Hematopoietic multipotent progenitor cell treated with erythropoietin and hydrocortisone succinate and interleukin-3 and kit ligand, for 6 days (in vitro differentiated cells): ENCODE measurements at places on chromosomes 3 and 15.

DNA sequence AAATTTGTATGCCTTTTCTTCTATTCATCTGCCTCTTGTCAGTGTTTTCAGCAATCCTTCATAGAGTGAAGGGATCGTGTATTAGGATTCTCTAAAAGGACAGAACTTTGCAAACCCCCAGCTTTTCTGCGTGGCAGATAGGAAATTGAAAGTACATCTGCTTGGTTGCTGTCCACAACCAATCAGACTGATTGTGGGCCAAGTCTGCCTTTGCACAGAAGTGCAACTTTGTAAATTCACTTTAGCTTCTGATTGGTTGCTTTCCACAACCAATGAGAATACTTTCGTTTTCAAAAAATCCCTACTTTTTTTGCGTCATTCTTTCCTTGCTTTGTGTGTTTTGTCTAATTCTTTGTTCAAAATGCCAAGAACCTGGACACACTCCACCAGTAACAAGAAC lies 847.4 kb downstream of the FHIT start:
- no peak for DNase-seq

- no peak for DNase-seq
Measured at GRCh38 chr3:52645549-52645948, 40.2 kb downstream of the PBRM1 start.

- DNase-seq: peak; percentile 26
Measured at GRCh38 chr3:188283347-188283746, 129.4 kb downstream of the LPP start.

- no peak for DNase-seq
Measured at GRCh38 chr3:192928720-192929119, 11.1 kb upstream of the MB21D2 start.

DNA sequence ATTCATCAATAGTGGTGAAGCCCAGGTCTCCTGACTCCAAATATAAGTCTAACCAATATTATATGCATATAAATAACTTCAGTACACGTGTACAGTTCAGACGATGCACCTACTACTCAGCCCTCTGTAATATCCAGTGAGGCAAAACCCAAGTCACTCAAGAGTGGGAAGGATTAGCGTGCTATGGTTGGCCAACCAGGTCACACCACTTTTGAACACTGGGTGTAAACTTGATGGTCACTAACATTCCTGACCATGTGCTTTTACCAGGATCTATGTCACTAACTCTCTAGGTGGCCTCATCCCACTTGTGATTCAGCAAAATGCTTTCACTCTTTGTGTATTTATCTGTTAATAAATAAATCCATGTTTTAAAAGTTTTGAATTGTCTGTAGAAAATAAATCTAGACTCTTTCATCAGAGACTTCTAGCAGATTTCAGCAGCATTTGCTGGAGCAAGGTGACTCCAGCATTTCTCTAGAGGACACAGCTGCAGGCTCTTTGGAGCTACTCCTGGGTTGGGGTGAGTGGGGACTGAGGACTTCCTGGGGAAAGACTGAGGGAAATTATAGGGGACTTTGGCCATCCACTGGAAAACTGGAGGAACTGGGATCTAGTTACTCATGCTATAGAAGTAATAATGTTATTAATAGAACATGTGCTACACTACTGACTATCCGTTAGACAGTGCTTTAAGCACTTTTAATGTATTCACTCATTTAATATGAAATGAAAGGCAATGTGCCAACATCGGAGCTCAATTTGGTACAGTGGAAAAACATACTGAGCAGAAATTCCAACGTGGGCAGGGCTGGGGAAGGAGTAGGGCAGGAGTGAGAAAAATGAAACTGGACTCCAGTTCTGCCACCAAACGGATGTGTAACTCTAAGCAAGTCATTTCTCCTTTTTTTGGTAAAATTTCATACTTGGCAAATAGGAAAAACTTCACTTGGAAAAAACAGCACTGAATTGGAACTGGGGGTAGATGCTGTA lies 97.9 kb downstream of the RORA start:
- no peak for DNase-seq

DNA sequence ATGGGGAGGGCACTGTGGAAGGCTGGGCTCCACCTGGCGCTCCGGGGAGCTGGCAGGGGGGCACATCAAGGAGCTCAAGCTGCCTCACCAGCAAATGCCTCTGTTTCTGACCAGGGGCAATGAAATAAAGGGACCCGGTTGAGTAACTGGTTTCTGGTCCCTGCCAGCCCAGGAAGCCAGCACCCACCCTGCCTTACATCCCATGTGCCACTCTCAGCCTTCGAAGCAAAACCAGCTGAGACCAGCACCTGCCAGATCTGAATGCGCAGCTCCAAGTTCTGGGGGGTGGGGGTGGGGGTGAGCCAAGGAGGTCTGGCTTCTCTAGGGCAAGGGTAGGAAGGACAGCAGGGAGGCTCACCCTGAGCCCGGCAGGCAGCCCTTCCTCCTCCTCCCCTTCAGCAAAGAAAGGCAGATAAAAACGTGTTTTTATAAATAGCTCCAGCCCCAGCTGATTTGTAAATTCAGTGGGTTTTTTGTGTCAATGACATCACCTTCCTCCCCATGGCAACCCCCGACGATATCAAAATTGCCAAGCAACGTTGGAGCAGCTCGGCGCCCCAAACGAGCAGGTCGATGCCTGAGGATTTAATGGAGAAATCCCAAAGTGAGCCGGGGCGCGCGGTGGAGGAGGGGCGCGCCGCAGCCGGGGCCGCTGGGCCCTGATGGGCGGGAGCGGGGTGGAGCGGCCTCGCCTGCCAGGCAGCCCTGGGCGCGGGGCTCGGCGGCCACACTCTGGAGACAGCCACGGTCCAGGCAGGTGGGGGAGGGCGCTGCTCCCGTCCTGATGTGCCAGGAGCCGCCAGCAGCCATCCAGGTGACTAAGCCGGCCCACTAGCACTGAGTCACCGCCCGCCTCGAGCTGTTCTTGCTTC lies at the start of gene PAK6:
Gene PAK6, plus strand, starts transcription at position 532 of the 872 bp plus-strand sequence. CDS start 25,723 bp downstream, outside the sequence.
- DNase-seq: peak; percentile 65

DNA sequence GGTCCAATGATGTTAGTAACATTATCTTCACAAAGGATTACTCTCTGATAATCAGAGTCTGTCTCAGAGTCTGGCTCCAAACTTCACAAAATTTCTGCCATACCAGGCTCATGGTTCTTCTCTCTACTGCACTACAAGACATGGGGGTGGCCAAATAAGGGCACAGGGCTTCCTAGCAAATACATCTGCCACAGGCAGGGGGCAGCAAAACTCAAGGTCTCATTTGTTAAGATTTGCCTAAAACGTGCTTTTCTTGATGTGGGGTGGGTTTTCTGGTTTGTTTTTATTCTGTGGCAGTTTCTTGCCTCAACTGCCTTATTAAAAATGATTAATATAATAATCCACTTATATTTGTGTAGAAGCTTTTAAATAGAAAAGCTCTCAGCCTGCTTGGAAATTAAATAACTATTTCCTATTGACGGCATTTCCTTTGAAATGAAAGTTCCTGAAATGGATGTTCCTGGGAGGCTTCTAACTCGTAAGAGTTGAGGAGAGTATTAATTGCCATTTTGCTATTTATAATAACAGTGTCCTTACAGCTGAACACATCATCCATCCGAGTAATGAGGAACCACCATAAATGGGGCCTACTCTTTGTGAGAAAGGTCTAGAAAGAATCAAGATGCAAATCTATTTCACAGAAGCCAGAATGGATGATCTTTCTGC lies 53.8 kb downstream of the SST start:
- DNase-seq: peak; percentile 76

DNA sequence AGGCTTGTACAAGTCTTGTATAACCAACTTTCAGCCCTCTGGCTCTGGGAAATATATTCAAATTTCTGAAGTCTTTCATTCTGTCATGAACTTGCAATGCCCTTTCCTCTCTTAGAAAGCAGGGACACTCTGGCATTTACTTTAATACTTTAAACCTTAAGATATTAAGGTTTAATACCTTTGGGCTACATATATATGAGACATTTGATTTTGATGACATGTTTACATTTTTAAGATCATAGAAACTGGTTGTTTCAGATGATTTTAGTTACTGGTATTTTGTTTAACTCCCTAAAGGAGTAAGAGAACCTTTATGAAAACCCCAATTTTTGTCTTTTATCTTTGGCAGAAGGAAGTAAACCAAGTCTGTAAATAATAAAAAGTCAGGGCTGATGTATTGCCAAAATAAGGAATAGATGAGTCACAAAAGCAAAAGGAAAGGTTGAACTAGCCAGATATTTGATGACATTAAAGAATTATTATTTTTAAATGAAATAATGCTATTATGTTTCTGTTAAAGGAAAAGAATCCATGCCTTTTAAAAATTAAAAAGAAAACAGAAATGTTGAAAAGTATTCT lies 579.0 kb upstream of the CBLB start:
- no peak for DNase-seq

- peak; percentile 79 for DNase-seq
Measured at GRCh38 chr15:58980351-58980939, 7.0 kb upstream of the RNF111 start.

- peak; percentile 51 for DNase-seq
Measured at GRCh38 chr3:37921025-37921424, 59.3 kb downstream of the CTDSPL start.

DNA sequence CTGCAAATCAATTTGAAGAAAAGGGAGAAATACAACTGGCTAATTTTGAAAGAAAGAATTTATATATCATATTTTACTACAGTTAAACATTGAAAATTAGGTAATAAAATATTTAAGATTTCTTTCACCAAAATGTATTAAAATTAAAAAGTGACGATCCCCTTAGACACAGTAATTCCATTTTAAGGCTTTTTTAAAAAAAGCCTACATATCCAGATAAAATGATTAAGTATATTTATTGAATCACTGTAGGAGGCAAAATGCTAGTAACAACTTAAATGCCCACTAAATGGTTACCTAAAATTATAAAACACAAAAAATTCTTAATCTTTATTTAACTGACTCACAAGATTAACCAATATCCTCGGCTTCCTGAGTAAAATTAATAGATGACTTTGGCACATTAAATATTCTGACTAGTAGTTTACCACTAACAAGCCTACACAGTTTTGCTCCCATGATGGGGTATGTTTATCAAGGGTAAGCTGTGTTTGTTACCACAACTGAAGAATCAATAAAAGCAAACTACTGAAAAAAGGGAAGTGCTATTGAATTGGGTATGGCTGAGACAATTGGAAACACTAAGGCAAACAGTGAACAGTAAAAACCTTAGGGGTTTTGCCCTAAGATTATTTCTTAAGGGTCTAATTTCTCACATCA lies 28.4 kb downstream of the ANKRD28 start:
- no peak for DNase-seq

GRCh38 chr3:157443905-157444796 lies 7.5 kb downstream of the PTX3 start:
- DNase-seq: peak; percentile 30

DNA sequence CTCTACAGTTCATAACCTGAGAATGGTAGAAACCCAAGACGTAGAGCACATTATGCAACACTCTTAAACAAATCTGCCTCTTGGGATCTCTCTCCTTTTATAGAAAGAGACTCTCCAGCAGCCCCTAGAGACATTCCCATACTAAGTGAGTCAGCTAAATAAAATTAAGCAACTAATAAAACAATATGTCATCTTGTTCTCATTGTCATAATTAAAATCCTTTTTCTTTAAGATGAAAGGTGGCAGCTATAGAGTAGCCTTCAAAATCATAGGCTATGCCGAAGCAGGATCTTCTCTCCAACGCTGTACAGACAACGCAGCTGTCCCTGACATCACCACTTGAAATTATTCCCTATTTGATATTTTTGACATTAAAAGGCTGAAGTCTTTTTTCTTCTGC lies 790.0 kb downstream of the FHIT start:
- no peak for DNase-seq

DNA sequence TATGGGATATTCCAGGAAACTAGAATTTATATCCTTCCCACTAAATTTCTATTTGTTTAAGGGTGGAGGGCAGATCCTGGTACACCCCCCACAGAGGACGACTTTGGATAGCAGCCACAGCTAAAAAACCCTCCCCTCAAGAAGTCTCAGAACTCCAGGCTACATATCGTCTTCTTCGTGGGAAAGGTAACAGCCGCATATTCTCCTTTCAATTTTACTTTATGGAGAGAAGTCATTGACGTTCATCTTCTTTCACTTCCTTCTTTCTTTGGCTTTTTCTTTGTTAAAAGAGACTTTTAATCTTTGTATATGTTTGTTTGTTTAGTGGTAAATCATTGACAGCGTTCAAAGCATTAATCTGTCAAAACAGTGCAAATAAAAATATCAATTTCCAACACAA lies 36.3 kb downstream of the TRIP4 start:
- DNase-seq: no peak

GRCh38 chr3:117128133-117128532 lies 418.6 kb downstream of the TUSC7 start:
- DNase-seq: no peak

DNA sequence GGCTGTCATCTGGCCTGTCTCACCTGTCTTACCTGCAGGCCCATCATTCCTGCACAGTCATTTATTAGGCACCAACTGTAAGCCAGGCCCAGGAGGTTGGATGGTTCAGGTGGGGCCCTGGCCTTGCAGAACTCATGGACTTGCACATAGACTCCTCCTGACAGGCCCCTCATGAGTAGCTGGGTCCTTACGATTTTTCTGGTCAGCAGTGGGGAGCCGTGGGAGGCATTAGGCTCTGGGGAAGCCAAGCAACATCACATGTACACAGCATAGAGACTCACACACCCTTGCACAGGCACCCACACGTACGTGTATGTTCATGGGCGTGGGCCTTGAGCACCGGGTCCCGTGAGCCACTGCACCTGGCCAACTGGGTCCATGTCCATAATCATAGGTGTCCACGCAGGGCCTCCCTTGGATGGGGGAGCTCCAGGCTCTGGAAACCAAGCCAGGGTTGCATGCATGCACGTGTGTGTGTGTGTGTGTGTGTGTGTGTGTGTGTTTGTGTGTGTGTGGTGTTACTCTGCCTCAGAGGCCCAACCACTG lies 20.3 kb downstream of the CISH start:
- DNase-seq: no peak

- no peak for DNase-seq
Measured at GRCh38 chr15:100784493-100785180, 95.0 kb upstream of the ALDH1A3 start.
